ENCODE measurements at places on chromosomes 16 and 17.

GRCh38 chr16:53599548-53599947 lies 96.5 kb upstream of the AKTIP start:
- no peak for DNase-seq

DNA sequence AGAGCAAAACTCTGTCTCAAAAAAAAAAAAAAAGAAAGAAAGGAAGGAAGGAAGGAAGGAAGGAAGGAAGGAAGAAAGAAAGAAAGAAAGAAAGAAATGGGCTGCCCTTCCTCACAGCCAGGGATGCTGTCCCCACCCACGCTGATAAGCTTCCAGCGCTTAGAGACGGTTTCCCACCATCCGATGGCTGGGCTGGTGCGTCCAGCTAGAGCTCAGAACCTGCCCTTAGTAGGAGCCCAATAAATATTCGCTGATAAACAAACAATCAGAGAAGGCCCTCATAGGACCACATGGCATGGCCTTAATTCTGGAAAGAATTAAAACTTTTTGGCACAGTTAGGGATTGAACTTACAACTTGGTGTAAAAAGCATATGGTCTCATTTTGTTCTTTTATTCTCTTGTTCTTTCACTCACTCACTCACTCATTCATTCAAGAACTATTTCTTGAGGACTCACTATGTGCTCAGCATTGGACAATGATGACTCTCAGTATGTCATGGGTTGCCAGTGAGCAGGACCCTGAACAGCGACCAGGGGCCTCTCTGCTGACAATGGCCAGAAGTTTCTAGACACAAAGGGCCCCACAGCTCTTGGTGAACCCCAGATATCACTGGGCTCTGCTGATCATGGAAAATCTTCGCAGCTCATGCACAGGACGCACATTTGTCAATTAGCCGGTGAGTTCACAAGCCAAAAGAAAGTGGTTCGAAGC lies 32.5 kb upstream of the TNRC6C start:
- DNase-seq: no peak

DNA sequence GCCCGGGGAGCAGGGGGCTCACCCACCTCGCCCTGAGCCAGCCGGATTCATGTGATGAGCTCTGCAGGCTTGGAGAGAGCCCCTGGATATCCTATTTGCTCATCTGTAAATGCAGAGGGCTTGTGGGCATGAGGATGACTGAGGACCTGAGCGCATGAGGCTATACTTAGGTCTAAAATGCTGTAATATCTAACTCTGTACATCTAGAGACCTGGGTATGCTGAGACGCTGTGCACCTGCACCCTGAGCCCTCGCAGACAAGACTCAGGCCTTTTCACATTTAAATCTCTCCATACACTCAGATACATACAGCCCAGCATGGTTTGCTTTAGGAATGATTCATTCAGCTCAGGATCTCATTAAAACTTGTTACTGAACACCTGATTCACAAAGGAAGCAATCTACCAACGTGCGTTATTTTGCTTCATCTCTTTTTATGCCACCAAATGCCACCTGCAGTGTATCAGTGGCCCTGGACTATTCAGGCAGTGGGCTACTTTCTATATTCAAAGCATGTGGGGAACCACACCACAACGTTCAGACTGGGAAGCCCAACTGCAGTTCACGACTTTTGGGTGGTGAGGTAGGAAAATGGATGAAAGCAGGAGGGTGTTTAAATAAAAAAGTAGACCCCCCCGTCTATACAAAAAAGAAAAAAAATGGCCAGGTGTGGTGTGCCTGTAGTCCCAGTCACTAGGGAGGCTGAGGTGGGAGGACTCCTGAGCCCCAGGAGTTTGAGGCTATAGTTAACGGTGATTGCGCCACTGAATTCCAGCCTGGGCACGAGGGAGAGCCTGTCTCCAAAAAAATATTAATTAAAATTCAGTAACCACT lies 12.0 kb downstream of the USP7 start:
- no peak for DNase-seq

DNA sequence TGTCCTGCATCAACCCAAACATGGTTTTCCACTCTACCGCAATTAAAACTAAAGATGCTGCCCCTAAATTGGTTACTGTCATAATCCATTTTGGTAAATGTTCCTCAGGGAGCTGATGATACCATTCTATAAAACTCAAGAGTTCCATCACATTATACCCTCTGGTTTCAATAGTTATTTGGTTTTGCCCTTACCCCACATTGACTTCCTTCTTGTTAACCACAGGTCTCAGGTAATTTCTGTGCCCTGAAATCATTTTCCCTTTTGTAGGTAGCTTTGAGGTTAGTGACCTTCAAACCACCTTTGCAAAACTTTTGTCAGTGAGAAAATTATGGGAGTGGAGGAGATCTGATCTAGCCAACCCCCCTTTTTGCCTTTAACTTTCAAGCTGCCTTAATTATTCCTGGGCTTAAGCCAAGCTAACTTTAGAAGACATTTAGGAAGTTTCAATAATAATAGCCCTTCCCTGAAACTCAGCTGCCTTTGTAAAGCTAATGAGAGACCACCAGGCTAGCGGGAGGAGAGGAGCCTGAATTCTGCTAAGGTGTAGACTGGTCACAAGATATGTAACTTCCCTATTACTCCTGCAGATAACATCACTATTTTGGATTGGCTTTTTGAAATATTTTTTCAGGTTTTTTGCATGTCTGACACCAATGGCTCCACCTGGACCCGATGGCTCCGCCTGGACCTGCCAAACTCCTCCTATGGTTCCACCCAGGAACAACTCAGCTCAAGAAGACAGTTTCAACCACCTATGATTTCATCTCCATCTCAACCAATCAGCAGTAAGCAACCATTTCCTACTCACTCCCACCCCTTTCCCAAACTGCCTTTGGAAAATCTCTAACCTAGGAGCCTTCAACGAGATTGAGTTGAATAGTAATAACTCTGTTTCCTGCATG lies 224.9 kb downstream of the HS3ST3B1 start:
- DNase-seq: no peak

- no peak for DNase-seq
These were observed 41.2 kb upstream of the HAS3 start for GRCh38 chr16:69064124-69064763.

- DNase-seq: no peak
These were observed 78.4 kb downstream of the NT5M start for GRCh38 chr17:17381446-17382064.

DNA sequence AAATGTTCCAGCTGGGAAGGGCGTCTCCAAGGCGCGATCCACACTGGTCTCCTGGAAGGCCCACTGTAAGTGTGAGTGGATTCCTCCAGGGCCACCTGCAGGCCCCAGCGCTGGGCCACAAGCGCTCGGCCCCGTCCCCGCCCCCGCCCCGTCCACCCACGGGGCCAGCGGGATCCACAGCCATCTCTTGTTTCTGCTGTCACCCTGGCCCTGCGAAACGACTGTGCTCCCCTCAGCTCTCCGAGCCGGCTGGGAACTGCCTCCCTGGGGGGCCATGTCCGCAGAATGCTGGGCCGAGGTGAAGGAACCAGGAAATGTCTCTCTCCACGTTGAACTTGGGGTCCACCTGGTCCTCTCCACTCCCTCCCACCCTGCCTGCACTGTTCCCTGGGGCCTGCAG lies 1955.2 kb downstream of the TP53TG3F start:
- DNase-seq: no peak

GRCh38 chr17:49823614-49824013 lies 24.3 kb downstream of the TAC4 start:
- DNase-seq: no peak

- no peak for DNase-seq
These were observed 4.8 kb upstream of the TBX2 start for GRCh38 chr17:61394630-61395408.

GRCh38 chr16:84829168-84829965 lies 9.6 kb downstream of the CRISPLD2 start:
- DNase-seq: no peak

DNA sequence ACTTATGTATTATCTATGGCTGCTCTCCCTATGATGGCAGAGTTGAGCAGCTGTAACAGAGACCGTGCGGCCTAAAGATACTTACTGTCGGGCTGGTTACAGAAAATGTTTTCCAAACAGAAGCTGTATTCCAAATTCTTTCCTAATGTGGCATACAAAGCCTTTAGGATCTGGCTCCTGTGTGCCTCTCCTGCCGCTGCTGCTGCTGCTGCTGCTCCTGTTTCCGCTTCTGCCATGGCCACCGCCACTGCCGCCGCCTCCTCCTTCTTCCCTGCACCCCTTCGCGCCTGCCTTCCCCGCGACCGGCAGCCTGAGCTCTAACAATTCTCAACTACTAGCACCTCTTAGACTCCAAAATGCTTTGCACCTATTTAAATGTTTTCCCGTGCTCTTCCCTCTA lies 263.9 kb upstream of the TBX2 start:
- DNase-seq: no peak

DNA sequence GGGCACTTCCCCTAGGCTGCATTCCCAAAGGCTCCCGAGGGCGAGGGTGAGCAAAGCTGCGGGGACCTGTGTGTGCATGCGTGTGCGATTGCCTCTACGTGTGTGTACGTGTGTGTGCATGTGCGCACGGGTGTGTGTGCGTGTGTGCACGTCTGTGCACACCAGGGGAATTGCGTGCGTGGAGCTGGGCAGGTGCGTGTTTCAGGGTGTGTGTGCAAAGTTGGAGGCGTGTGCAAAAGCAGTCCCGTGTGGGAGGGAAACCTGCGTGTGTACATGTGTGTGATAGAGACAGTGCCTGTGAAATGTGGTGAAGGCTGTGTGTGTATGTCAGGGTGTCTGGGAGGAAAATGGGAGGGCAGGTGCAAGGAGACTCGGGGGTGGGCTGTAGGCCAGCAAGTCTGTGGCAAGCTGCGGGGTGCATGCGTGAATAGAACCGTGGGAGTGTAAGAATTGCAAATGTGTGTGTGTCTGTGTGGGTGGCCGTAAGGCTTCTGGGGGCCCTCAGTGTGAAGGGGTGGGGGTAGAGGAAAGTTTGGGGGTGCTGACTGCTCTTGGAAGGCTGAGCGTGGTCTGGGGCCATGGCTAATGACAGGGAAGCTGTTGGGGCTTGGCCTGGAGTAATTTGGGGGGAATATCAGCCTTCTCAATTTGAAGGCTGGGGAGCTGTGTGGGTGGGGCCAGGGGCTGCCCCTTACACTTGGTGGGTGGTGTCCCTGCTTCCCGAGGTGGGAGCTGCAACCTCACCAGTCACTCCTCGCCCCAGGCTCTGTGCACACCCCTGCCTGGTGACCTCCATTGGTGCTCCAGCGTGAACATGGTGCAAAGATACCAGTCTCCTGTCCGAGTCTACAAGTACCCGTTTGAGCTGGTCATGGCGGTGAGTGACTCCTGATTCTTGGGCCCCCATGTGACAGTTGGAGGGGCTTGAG lies 644 bp downstream of the SEC14L5 start:
- DNase-seq: no peak
